ENCODE measurements at places on chromosomes 3 and 15.

DNA sequence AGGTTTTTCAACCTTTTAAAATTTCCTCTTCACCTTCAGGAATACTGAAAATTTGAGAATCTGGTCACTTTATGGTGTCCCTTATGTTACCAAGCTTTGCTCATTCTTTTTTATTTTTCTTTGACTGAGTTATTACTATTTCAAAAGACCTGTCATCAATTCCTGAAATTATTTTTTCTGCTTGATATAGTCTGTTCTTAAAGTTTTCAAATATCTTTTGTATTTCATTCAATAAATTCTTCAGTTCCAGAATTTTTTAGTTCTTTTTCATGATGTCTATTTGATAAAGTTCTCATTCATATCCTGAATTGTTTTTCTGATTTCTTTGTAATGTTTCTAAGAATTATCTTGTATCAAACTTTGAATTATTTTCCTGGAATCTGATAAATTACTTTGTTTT is 63.9 kb downstream of the UQCC5 start:
- no peak for DNase-seq

- no peak for DNase-seq
These were observed 59.9 kb upstream of the MCF2L2 start for GRCh38 chr3:183488343-183488742.

DNA sequence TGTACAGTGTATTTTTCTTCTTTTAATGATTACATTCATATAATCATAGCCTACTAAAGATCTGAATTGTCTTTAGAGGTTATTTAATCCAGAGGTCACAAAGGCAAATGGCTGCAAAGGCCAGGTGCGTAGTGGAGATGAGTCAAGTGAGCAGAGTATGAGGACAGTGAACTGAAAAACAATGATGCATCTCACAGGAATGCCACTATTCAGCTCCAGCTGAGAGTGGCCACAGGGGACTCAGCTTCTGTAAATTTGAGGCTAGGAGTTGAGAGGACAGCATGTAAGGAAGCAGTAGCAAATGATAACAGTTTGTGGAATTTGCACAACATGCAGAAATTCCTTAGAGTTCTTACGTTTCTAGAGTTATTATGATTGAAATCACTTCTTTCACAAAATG is 50.4 kb downstream of the COL6A5 start:
- DNase-seq = no peak

DNA sequence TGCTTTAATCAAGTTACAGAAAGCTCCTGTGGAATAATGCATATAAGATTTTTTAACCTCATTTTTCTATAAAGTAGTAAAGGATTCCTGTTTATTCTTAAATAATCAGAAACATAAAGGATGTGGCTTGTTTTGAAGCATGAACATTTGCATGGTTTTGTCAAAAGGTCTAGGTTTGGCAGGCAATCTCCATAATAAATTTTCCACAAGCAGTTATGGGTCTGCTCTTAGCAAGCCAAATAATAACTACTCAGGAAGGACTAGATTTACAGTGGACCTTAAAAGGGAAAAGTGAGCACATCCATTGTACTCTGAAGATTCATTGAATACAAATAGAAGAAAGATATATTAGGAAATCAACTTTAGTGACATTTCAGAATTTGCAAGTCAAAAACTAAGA is 407.3 kb upstream of the CBLB start:
- DNase-seq = no peak

DNA sequence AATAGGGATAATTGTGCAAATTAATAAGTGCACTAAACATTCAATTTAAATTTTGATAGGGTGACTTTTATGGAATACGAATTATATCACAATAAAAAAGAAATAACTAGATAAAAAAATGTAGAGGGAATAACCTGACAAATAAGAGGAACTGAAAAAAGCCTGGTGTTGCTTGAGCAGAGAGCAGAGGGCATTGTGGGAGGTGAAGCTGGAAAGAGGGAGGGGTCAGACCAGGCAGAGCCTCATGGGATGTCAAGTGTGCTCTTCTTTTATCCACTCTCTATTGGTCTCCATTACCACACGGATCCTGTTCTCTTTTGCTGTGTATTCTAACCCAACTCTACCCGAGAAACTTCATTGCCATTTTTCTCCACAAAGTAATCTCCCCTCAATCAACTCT is 264.0 kb upstream of the CRBN start:
- DNase-seq = no peak

GRCh38 chr3:13347390-13347950 is 72.7 kb downstream of the NUP210 start:
- no peak for DNase-seq

DNA sequence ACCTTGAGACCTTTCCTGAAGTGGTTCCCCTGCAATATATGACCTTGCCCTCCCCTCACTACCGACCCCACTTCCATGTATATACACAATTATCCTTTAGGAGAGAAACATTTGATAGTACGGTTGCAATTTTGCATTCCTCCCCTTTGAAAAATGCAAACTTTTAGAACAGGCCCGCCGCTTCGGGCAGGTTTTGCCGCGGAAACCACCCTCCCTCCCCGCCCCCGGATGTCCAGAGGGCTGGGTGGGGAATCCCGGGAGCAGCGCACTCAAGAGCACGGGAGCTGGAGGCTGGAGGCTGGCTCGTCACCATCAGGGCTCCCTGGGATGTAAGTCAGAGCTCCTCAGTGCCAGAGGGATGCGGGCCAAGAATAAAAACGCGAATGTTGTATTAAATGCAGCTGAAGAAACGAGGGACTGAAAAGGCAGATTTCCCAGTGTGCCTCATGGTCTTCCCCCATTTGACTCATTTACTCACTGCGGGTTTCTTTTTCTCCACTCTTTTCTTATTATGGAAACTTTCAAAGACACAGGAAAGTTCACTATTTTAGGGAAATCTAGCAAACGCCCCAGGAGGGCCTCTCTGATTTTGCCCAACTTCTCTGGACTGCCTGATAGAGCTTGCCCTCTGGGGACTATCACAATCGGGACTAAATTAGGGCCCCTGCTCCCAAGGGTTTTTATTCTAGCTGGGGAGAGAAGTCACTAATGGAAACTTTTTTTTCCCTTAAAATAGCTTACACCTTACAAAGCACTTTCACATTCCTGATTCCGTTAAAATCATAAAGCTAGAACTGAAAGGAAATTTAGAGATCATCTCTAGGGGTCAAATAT is 2.9 kb upstream of the USP3 start:
- no peak for DNase-seq

GRCh38 chr3:106759731-106760130 is 617.5 kb upstream of the CCDC54 start:
- no peak for DNase-seq

DNA sequence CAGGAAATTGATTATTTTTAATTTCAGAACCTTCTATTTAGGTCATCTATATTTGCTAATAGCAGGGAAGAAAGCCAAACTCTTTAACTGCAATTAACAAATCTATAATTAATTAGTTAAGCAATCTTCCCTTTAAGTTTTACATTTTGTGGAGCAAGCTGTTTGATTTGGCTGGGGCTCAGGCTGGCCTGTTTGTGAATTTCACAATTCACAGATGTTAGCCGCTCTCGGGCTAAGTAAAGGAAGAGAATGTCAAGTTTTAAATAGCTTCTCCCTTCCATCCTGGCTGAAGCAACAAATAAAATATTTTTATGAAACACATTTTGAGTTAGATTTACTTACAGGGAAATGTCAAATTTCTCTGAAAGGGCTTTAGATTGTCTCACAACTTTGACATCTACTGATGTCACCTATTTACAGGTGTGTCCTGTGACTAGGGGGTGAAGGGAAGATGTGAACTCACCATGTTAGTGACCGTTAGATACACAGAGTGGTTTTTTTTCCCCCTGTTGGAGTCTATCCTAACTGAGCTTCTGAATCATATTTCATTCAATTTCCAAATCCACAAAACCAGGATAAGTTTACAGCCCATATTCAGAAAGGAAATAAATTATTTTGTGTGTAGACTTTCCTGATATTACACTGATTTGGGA is 1.3 kb upstream of the TP63 start:
- DNase-seq = no peak

- DNase-seq = no peak
These were observed at the start of gene ITGA11 for GRCh38 chr15:68431792-68432401. ITGA11 (minus strand) TSS chr15:68432163; CDS start chr15:68432066, 97 bp downstream.

- DNase-seq = no peak
These were observed 377.1 kb downstream of the VPS13C start for GRCh38 chr15:61682891-61683735.

DNA sequence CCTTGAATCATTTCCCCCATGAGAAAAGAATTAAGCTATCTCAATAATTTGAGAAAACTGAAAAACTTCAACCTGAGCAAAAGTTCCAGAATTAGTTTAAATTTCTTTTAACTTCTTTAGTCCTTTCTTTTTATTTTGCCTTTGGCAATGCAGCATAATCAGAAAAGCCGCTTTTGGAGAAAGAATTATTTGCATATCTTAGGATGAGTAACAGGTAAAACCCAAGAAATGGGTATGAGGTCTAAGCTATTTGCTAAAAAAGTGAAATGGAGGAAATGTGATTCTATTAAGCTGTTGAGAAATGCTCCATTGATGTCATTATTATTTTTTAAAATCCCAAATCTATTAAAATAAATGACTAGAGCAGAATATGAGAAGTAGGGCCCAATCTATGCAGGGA is 1238.3 kb upstream of the GBE1 start:
- no peak for DNase-seq

GRCh38 chr15:48565560-48566482 is 79.7 kb downstream of the FBN1 start:
- DNase-seq = no peak

DNA sequence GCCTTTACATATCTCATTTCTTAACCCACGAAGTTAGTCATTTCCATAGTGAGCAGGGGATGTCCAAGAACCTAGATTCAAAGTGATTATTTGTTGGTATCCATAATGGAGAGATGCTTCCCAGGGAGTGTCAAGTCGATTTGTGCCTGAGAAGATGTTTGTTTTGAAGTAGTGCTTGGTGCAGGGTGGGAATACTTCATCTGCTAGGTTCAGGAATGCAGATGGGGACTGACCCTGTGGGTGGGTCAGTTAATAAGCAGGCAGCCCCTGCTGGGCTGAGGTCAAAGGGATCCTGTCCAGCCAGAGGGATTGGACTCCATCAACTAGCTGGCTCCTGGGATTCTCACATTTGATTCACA is 44.1 kb upstream of the VILL start:
- no peak for DNase-seq

GRCh38 chr3:187267306-187267705 is 24.2 kb downstream of the MASP1 start:
- DNase-seq = no peak

GRCh38 chr3:15645246-15645645 is 43.7 kb downstream of the BTD start:
- no peak for DNase-seq

DNA sequence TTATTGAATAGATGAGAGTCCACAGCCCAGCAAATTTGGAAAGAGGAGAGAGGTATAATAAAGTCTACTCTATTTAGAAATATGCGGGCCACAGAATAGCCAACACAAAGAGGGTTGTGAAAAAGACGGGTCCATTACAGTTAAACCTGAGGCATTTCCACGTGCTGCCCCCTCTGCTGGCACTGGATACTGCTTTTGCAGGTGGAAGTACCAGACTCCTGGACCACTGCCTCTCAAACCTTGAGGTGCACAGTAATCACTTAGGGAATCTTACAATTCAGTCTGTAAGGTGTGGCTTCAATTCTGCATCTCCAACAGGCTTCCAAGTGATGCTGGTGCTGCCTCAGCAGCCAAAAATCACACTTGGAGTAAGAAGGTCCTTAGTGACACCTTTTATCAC is 3.0 kb upstream of the TFDP2 start:
- no peak for DNase-seq

DNA sequence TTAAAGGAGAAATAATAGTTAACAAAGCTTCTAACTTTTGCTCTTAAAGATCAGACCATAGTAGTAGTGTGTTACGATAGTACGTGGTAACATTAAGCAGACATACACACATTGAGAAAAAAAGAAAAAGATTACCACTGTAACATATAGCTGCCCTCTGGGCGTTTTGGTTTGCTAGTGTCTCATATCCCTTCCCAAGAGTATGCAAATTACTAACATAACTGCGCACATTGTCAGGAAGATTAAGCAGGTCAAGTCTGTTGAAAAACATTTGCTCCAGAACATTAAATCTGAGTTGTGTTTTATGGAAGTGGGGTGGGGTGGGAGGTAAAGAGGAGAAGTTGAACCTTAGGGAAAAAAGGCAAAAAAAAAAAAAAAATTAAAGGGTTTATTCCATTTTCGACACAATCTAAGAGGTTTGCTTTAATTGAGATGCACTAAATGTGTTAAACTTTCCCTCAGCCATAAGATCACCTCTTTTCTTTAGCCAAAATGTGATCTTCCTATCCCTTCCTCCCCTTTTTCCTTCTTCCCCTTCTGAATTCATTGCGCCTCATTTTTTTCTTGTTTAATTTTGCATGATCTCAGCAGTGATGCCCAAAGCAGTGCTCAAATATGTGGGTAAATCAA is 1.5 kb upstream of the LRIG1 start:
- DNase-seq = no peak

DNA sequence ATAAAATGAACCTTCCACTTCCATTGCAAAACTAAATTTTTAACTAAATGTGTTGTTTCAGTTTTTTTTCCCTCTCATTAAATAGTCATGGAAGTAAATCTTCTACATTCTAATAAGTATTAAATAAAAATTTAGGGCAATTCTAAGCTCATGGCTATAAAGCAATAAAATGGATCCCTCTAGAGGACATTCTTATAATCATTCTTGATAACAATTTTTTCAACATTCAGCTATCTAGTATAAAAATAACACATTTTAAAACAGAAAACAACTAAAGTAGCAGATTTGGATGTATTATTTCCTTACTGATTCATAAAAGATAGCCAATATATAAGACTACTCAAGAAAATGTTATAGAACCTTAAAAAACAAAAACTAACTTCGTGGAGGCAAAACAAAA is 393.1 kb downstream of the PLOD2 start:
- DNase-seq = no peak

- no peak for DNase-seq
These were observed 360.1 kb downstream of the CNTN4 start for GRCh38 chr3:2458816-2459215.

DNA sequence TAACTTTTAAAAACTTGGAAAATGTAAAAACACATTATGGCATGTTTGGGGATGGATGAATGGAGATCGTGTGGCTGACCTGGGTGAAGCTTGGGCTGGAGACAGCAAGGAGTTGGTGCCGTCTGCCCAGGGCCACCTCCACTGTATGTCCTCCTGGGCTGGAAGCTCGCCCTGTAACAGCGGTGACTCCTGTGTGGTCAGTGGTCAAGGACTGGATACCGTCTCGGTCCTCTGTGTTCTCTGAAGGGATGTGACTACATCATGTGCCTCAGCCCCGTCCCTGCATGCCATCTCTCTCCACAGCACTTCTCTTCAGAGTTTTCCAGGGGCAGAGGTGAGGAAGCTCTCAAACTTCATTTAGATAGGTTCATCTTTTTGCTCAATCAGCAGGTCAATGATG is 9.5 kb downstream of the LIMD1 start:
- DNase-seq = no peak

- no peak for DNase-seq
These were observed 113.7 kb upstream of the NSMCE3 start for GRCh38 chr15:29383367-29383766.

- DNase-seq = no peak
These were observed 138.5 kb downstream of the GABRB3 start for GRCh38 chr15:26634319-26634718.

- no peak for DNase-seq
These were observed 106.3 kb downstream of the CADPS start for GRCh38 chr3:62768896-62769295.

Measured in D721Med (cell line).